ENCODE measurements at places on chromosomes 6 and 20.

- no peak for DNase-seq
Measured at GRCh38 chr6:26441977-26442376, 1.7 kb downstream of the BTN3A3 start.

- DNase-seq = peak; percentile 63
Measured at GRCh38 chr6:163001330-163001729, 273.6 kb downstream of the PACRG start.

GRCh38 chr20:17912916-17913315 lies 55.7 kb downstream of the SNX5 start:
- no peak for DNase-seq

- DNase-seq = no peak
Measured at GRCh38 chr6:80287607-80288006, 181.1 kb downstream of the BCKDHB start.

DNA sequence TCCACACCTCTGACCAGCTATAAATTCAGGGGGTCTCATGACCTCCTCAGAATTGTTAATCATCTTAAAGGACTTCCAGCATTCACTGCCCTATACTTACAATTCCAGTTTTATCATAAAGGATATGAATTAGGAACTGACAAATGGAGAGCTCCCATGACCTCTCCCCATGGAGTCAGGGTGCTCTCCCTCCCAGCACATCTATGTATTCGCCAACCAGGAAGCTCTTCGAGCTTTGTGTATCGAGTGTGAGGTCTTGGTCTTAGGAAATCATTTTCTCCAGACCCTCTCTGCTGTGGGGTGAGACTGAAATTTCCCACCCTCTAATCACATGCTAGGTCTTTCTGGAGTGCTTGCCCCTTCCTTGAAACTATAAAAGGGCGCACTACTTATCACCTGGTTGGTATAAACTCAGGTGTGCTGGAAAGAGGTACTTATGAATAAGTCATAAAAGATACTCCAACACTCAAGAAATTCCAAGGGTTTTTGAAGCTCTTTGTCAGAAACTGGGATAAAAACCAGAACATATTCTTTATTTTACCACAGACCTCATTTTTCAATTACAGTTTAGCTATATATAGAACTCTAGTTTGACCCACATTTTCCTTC lies 238.4 kb upstream of the OPRM1 start:
- no peak for DNase-seq

- DNase-seq = peak; percentile 30
Measured at GRCh38 chr6:83707829-83708545, 914 bp downstream of the SNAP91 start.

- no peak for DNase-seq
Measured at GRCh38 chr20:56420028-56420427, 8.0 kb downstream of the CASS4 start.

GRCh38 chr6:1619098-1619672 lies 9.5 kb downstream of the FOXC1 start:
- no peak for DNase-seq

GRCh38 chr6:22019857-22020256 lies 277.0 kb downstream of the PRL start:
- no peak for DNase-seq

DNA sequence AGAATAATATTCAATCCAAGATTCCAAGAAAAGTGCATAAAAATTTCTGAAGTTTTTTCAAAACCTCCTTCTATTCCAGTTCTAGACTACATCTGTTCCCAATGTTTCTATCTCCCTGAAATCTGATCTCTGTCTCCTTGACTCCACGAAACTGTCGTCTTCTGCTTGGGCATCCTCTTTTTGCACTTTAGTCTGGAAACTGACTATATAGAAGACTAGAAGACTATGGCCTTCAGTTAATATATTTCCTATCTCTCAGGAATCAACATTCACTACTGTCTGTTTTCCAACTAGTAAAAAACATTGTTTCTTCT lies 745.4 kb upstream of the ADGRB3 start:
- no peak for DNase-seq

DNA sequence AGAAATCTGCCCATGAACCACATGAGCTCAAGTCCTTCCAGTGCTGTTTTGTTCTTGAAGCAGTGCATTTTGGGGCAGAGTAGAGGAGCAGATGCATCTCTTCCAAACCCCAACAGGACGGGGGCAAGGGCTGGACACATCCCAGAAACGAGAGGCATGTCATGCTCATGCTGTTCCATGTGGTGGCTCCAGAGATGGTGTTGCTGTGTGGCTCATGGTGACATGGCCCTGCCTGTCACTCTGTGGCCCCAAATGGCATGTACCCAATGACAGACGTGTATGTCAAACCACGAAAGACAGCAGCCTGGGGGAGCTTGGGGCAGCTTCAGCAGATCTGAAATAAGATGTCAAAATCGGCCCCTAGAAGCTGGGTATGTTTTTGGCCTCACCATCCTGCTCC lies 46.3 kb downstream of the NRN1 start:
- no peak for DNase-seq

DNA sequence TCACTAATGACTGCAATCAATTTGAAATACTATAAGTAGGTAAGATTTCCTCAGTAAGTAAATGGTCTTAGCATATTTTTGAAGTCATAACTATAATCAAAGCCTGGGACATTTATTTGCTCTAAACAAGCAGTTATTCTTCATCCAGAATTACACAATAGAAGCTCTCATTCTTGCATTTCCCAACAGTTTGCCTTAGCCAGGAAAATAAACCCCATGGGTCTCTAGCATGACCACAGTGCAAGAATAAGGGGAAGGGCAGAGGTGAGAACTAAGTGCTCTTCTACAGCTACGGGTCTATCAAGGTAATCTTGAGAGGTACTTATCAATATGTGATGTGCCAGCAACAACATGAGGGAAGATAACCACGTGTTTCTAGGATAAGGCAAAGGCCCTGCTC lies 14.1 kb upstream of the HLA-C start:
- DNase-seq = no peak

GRCh38 chr6:131136021-131136786 lies 937 bp downstream of the AKAP7 start:
- no peak for DNase-seq

- DNase-seq = no peak
Measured at GRCh38 chr20:16349523-16350260, 223.6 kb downstream of the KIF16B start.

DNA sequence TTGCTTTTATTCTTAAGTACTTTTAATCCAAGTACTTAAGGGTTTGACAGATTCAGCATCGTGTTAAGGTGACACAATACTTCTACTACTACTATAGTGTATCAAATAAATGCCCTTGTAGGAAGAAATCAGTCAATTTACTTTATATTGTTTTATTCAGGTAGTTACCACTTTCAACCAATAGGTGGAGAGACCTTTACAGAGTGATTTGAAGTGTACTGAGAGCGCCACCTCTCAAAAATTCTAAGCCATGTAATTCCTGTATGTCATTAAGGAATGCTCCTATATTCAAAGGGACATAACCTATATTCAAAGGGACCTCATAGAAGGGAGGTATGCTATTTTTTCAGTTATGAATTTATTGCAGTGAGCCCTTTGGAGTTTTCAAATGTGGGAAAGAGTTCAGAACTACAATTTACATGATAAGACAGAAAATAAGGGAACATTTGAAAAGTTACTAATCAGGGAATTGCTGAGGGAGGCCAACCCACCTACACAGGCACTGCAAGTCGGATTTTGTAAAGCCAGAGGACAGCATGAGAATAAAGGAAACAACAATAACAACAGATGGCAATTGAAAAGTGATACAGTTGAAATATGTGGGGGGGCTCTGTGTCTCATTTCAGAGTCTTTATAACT lies 955.6 kb downstream of the TBC1D32 start:
- peak; percentile 19 for DNase-seq

DNA sequence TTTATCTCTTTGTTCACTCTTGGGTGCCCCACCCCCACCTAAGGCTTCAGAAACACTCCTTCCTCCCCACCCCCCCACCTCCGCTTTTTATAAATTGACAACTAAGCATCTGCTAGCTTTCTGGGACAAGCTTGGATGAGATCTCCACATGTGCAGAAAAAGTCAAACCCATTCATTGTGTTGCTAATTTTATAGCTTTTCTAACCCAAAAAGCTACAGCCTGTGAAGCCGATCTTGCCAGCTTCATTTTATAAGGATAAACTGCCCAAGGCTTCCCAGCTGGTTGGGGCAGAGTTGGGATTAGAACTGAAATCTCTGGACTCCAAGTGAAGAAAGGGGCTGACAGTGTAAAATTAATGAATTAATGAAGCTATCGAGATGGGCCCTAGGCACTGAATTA lies 24.1 kb downstream of the BPIFB4 start:
- DNase-seq = no peak

GRCh38 chr6:106257195-106257594 lies 68.4 kb downstream of the ATG5 start:
- DNase-seq = no peak

DNA sequence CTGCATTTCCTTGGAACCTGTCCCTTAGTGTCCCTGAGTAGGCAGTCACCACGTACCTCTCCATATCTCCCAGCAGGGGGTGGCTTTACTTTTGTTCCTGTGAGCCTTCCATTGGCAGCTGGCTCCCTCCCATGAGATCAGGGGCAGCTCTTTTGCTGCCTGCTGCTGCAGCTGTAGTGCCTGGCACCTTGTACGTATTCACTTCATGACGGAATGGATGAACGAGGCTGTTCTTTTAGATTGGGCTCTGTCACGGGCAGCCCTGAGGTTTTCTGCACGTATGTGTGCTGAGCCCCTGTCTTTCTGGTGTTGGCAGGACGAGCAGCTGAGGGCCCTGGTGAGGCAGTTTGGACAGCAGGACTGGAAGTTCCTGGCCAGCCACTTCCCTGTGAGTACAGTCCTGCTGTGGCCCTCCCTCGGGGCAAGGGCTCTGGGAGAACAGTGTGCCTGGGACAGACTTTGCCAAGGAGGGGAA lies 14.6 kb downstream of the MYBL2 start:
- no peak for DNase-seq

DNA sequence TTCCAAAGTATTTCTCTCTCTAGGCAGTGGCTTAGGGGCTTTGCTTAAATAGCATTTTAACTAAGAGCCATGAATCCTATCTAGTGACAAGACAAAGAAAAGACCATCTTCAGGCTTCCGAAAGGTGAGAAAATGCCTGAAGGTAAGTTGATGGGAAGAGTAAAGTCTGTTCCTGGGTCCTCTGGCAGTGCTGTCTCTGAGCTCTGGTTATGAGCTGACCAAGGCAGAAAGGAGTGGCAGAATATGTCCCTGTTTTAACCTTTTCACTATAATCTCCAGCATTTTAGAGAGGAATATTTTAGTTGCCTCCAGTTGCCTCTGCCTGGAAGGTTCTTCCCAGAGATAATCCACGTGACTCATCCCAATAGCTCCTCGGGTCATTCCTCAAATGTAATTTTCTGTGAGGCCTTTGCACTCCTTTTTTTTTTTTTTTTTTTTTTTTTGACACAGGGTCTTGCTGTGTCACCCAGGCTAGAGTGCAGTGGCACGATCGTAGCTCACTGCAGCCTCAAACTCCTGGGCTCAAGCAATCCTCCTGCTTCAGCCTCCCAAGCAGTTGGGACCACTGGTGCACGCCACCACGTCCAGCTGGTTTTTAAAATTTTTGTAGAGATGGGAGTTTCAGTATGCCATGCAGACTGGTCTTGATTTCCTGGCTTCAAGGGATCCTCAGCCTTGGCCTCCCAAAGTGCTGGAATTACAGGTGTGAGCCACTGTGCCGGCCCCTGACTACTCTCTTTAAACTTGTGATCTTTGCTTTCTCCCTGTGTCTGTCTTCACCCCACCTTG lies 3.7 kb upstream of the ARMH2 start:
- DNase-seq = no peak

GRCh38 chr6:67353861-67354260 lies 1281.2 kb upstream of the ADGRB3 start:
- DNase-seq = no peak

DNA sequence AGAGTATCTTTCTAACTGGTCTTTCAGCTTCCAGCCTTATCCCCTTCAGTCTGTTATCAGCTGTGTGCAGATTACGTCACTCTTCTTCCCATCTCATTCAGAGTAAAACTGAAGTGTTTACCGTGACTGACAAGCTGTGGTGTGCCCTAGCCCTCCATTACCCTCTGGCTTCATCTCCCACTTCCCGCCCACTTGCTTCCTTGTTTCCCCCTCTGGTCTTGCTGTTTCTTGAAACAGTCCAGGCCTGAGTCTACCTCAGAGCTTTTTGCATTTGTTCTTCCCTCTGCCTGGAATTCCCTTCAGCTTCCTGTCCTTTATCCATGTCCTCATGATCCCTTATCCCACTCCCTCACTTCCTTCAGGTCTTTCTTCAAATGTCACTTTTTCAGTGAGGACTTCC lies 66.9 kb downstream of the CARMIL1 start:
- no peak for DNase-seq

DNA sequence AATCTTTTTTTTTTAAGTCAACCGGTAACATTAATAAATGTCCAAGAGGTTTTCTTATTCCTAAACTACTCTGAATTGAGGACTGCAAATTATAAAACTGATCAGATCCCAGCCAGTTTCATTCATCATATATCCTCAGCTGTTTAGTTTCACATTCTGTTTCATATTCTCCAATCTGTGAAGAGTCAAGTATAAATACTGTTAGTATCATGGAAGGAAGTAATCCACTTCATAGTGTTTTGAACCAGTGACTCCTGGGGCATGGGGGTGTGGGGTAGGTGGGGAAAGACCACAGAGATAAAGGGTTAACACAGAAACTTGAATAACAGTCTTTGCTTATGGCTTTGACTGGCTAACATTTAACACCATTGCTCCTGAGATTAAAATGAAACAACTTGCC lies 69.9 kb downstream of the FYN start:
- no peak for DNase-seq

GRCh38 chr20:61531553-61532345 lies 279.7 kb downstream of the CDH4 start:
- no peak for DNase-seq

GRCh38 chr6:56527934-56528333 lies 114.8 kb downstream of the DST start:
- no peak for DNase-seq

- DNase-seq = no peak
Measured at GRCh38 chr20:64130271-64130670, 22.9 kb upstream of the NPBWR2 start.

DNA sequence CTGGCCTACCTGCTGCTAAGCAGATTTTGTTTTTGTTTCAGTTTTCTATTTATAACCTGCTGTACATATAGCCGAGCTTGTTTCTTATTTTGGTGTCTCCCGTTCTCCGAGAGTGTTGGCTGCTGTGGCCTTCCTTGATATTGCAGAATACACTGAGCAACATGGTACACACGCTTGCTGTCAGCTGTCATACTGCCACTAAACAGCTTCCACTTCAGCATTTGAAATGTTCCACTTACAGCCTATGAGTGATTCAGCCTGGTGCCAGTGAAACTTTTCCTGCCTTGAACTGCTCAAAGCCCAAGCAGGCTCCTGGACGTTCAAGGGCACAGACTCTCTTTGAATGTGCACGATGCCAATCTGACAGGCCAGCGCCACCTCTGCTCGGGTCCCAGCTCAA lies 87.1 kb downstream of the PSMG4 start:
- no peak for DNase-seq

DNA sequence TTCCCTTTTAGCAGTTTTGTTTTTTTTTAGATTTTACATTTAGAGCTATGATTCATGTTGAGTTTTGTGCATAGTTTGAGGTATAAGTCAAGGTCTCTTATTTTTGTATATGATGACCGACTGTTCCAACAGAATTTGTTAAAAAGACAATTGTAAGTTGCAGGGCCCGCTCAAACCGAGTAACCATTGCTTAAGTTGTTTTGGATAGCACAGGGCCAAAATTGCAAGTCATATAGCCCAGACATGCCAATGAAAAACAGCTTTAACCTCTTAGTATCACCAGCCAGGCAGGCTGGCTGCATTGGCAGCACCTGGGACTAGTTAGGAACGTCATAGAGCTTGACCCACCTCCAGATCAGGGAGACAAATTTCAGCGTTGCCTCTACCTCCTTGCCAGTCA lies 47.3 kb downstream of the PFDN4 start:
- no peak for DNase-seq

- no peak for DNase-seq
Measured at GRCh38 chr20:2052741-2053140, 48.9 kb upstream of the STK35 start.

Measured in GM13977 (cell line).